Tibial nerve (tissue), 4 donors: ENCODE measurements at places on chromosomes 3 and 15. TPM values are rescaled to one million over a fixed set of nuclear protein-coding genes. Genes with fewer than 3 reads are reported as not detected.
A peak's percentile ranks its signal among the peaks of the same experiment; 100 is the strongest.

GRCh38 chr3:145450018-145450682 lies 710.8 kb downstream of the PLOD2 start:
- no peak overlapping the region for H3K4me3 ChIP-seq
- H3K36me3 ChIP-seq: no peaks in the 10 kb centered on the region
- DNase-seq: no peak
- H3K27ac ChIP-seq: no peak overlapping the region
- no peaks in the 10 kb centered on the region for H3K4me1 ChIP-seq

- no peak overlapping the region for H3K4me3 ChIP-seq
- no peaks in the 10 kb centered on the region for H3K27me3 ChIP-seq
- DNase-seq: no peak
- H3K27ac ChIP-seq: no peak overlapping the region
Measured at GRCh38 chr3:22239011-22239410, 488.0 kb upstream of the ZNF385D start.

GRCh38 chr15:31155151-31155550 lies 53.6 kb upstream of the TRPM1 start:
- no peak overlapping the region for H3K27ac ChIP-seq
- H3K27me3 ChIP-seq: no peaks in the 10 kb centered on the region
- no peaks in the 10 kb centered on the region for H3K4me1 ChIP-seq
- H3K4me3 ChIP-seq: no peak overlapping the region
- no peak for DNase-seq

GRCh38 chr3:77648664-77649063 lies 608.8 kb downstream of the ROBO2 start:
- DNase-seq: no peak
- no peaks in the 10 kb centered on the region for H3K4me1 ChIP-seq
- no peaks in the 10 kb centered on the region for H3K36me3 ChIP-seq
- H3K27ac ChIP-seq: no peak overlapping the region
- no peaks in the 10 kb centered on the region for H3K27me3 ChIP-seq

DNA sequence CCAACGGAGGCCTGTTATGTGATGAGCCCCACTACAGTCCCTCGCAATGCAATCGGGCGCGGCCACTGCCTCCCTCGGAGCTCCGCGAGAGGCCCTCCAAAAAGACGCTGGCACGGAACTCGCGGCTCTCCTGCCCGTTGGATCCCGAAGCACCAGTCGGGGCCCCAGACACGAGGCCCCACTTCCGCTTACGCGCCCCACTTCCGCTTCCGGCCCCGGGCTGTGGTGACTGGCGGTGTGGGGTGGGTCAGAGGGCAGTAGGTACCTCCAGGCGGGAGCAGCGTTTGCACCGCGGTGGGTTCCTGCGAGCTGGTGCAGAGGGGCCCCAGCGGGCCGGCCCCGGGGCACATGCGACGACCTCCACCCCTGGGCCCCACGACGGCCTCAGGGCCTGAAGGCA lies at the start of gene TOPAZ1:
Gene TOPAZ1, plus strand, starts transcription at position 181 of the 400 bp plus-strand sequence. Its CDS starts 168 bp downstream, at position 349.
- DNase-seq: no peak
- no peaks in the 10 kb centered on the region for H3K4me1 ChIP-seq
- no peak within 1 kb of the TSS for H3K27ac ChIP-seq
- no peaks in the 10 kb centered on the region for H3K27me3 ChIP-seq

- no peak overlapping the region for H3K4me3 ChIP-seq
- no peak for DNase-seq
- no peaks in the 10 kb centered on the region for H3K36me3 ChIP-seq
Measured at GRCh38 chr15:76983590-76984375, 11.1 kb upstream of the PSTPIP1 start.

GRCh38 chr3:197306374-197307086 lies 8.1 kb upstream of the DLG1 start:
- no peaks in the 10 kb centered on the region for H3K36me3 ChIP-seq
- H3K27ac ChIP-seq: no peak overlapping the region
- H3K4me1 ChIP-seq: peaks cover 5% of the 10 kb centered on the region
- H3K27me3 ChIP-seq: no peaks in the 10 kb centered on the region
- no peak overlapping the region for H3K4me3 ChIP-seq

- no peaks in the 10 kb centered on the region for H3K4me1 ChIP-seq
- no peaks in the 10 kb centered on the region for H3K36me3 ChIP-seq
- DNase-seq: no peak
- H3K27me3 ChIP-seq: no peaks in the 10 kb centered on the region
- no peak overlapping the region for H3K4me3 ChIP-seq
- H3K27ac ChIP-seq: no peak overlapping the region
Measured at GRCh38 chr15:55959744-55960447, 33.5 kb downstream of the NEDD4 start.

- H3K36me3 ChIP-seq: no peaks in the 10 kb centered on the region
- no peak overlapping the region for H3K4me3 ChIP-seq
- H3K27ac ChIP-seq: no peak overlapping the region
- no peaks in the 10 kb centered on the region for H3K27me3 ChIP-seq
Measured at GRCh38 chr15:28953573-28954195, 67.9 kb downstream of the APBA2 start.

DNA sequence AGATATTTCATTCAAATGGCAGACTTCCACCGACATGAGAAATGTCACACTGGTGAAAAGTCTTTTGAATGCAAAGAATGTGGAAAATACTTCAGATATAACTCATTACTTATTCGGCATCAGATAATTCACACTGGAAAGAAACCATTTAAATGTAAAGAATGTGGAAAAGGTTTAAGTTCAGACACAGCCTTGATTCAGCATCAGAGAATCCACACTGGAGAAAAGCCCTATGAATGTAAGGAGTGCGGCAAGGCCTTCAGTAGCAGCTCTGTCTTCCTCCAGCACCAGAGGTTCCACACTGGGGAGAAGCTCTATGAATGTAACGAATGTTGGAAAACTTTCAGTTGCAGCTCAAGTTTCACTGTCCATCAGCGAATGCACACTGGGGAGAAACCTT lies 8.6 kb upstream of the ZNF621 start:
- DNase-seq: no peak
- H3K36me3 ChIP-seq: no peaks in the 10 kb centered on the region
- H3K27ac ChIP-seq: no peak overlapping the region
- no peak overlapping the region for H3K4me3 ChIP-seq

DNA sequence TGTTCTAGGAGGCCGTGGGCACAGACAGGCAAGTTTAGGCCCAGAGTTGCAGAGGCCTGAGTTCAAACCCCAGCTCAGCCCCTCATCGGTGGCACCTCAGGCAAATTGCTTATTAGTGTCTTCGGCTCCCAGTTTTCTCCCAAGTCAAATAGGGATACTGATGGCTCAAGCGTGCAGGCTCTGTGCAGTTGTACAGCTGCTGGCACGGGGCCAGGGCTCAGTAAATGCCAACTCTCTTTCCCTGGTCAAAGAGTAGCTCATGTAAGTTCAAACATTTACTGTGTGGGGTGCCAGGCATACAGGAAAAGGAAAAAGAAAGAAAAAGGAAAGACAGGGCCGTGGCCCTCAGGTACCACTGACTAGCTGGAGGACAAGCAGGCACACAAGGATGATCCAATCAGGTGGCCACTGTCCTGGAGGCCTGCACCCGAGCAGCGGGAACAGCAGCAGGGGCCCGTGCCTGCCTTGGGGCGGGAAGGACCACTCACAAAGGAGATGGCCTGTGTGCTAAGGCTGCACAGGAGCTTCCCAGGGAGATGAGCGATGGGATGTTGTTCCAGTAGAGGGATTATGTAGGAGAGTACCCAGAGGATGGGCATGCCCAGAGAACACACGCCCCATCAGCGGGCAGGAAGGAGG lies 70.8 kb downstream of the TBC1D2B start:
- DNase-seq: no peak
- peak overlapping the region; percentile 9 for H3K27ac ChIP-seq
- peaks cover 6% of the 10 kb centered on the region for H3K36me3 ChIP-seq

- no peak overlapping the region for H3K4me3 ChIP-seq
- no peak overlapping the region for H3K27ac ChIP-seq
- H3K4me1 ChIP-seq: no peaks in the 10 kb centered on the region
- DNase-seq: no peak
- H3K36me3 ChIP-seq: no peaks in the 10 kb centered on the region
Measured at GRCh38 chr3:119609301-119609700, 11.6 kb downstream of the PLA1A start.

The TRPM1 gene
- not detected for total RNA-seq

The UBA5 gene
- total RNA-seq: 50.9 TPM

The BTBD1 gene
- 105 TPM for total RNA-seq

The ST8SIA2 gene
- total RNA-seq: not detected

The LRRC31 gene
- not detected for total RNA-seq

The TBC1D2B gene
- 127 TPM for total RNA-seq

The SLC22A14 gene
- total RNA-seq: 1.2 TPM

The DZIP1L gene
- total RNA-seq: 64.5 TPM

The CCDC39 gene
- total RNA-seq: not detected
